ENCODE measurements at places on chromosomes 6 and 20. TPM values are rescaled to one million over a fixed set of nuclear protein-coding genes. Genes with fewer than 3 reads are reported as not detected.

DNA sequence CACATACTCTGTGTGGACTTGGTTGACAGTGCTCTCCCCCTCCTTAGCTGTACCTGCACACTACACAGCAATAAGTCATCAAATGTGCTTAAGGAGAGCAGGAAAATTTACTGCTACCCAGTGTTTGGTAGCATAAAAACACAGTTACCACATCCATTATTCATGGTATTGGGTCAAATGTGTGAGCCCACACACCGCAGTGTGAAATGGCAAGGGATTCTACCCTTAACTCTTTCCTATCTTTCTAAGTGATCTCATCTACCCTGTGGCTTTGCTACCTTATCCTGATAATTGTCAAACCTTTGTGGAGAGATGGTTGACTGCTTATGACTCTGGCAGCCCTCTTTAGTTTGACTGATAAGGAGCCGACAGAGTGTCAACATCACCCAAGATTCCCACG is 47.6 kb downstream of the STX11 start:
- H3K27ac ChIP-seq = no peak overlapping the region
- H3K4me1 ChIP-seq = peaks cover 4% of the 10 kb centered on the region
- H3K36me3 ChIP-seq = no peaks in the 10 kb centered on the region
- no peak for DNase-seq
- no peak overlapping the region for H3K4me3 ChIP-seq

DNA sequence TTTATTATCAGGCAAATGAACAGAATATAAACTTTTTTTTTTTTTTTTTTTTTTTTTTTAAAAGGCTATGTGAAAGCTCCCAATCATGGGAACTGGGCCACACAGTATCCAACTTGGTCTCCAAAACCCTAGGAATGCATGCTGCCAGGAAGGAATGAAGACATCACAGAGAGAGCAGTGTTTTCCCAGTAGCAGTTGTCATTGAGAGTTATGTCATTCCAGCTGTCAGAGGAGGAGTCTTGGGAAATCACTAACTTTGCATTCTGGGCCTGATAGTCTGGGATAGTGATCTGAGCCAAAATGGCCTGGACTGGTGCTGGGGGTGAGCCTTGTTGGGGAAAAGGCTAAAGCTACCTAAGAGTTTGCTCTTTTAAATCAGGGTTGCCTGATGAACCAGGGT is 231.3 kb upstream of the MAP3K7 start:
- H3K4me1 ChIP-seq = no peaks in the 10 kb centered on the region
- no peak for DNase-seq
- H3K27ac ChIP-seq = no peak overlapping the region

DNA sequence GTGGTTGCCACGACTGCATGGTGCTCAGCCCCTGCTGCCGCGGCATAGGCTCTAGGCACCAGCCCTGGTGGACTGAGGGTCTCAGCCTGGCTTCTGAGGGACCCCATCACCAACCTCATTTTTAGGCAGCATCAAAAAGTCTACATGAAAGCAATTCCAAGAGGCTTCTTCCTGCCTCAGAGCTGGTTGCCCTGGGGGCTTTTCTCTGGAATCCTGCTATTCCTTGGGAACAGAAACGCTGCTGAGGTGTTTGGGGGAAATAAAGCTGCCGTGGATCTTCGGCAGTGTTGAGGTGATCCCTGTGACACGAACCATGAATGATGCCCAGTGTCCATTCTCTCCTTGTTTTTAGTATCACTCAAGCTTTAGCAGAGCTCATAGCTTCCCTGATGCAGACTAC is 148.4 kb upstream of the LRFN2 start:
- H3K27ac ChIP-seq = no peak overlapping the region
- no peaks in the 10 kb centered on the region for H3K36me3 ChIP-seq
- H3K27me3 ChIP-seq = no peaks in the 10 kb centered on the region
- H3K4me1 ChIP-seq = no peaks in the 10 kb centered on the region
- no peak for DNase-seq
- H3K4me3 ChIP-seq = no peak overlapping the region

- H3K4me1 ChIP-seq = peaks cover 6% of the 10 kb centered on the region
- H3K36me3 ChIP-seq = no peaks in the 10 kb centered on the region
- H3K27ac ChIP-seq = no peak overlapping the region
These were observed 75.0 kb downstream of the PLCB4 start for GRCh38 chr20:9143926-9144325.

The PROKR2 gene
- total RNA-seq = not detected

Measured in fibroblast of lung (primary cell).